Mesendoderm (in vitro differentiated cells): ENCODE measurements at places on chromosomes 2 and 18.

DNA sequence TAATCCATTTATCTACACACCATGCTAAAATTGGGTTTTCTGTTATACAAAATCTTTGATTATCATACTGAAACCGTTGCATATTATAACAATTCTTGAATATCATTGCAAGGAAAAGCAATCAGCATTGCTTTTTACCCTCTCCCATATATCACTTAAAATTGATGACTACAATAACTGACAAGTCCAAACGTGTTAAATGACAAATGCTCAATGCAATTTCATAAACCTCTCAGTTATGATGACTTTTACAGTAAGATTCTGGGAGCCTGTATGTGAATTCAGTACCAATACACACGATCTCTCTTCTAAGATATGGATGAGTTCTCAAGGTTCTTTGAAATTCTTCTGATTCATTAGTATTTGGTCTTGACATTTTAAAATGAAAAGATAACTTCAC lies 368.5 kb upstream of the TRIB2 start:
- DNase-seq: no peak

DNA sequence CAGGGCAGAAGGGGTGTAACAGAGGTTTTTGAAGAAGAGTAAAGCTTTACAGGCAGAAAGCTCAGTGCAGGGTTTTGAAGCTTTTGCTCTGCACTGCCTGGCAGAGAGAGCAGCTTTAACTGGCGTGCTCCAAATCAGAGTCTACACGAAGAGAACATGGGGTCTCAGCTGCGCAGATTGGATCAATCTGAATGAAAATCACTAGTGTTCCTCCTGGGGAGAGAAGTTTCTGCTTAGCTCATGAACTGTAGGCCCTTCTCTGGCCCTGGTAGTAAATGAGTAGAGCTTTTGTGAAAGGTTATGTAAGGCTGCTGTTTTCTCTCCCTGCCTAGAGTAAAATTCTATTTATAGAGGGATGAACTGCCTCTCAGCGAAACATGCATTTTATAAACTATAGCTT lies 13.6 kb downstream of the DCC start:
- DNase-seq: no peak

GRCh38 chr2:206084870-206085741 lies 868 bp downstream of the INO80D start:
- DNase-seq: peak; percentile 37

GRCh38 chr2:233033672-233034071 lies 1.2 kb downstream of the NEU2 start:
- no peak for DNase-seq

GRCh38 chr2:22998359-22998758 lies 386.6 kb upstream of the KLHL29 start:
- DNase-seq: no peak

- DNase-seq: no peak
Observed at GRCh38 chr2:216754336-216754735, 59.0 kb upstream of the IGFBP5 start.

- peak; percentile 77 for DNase-seq
Observed at GRCh38 chr2:204665207-204665606, 119.9 kb downstream of the PARD3B start.

DNA sequence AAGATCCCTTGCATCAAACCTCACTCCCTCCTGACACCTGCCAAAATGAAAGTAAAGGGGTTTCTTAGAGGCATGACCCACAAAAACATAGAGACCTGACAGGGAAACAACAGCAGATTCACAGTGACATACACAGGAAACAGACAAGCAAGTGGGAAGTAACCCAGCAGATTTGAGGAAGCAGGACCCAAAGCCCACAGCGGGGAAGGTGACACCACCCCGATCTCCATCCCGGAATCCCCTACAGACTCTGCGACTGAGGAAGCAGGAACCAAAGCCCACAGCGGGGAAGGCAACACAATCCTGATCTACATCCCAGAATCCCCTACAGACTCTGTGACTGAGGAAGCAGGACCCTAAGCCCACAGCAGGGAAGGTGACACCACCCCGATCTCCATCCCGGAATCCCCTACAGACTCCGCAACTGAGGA lies 21.6 kb downstream of the CIB4 start:
- DNase-seq: no peak

- DNase-seq: no peak
Observed at GRCh38 chr2:68717305-68717661, 17.3 kb upstream of the ARHGAP25 start.

GRCh38 chr2:85437488-85438200 lies 19.1 kb downstream of the SH2D6 start:
- peak; percentile 79 for DNase-seq

DNA sequence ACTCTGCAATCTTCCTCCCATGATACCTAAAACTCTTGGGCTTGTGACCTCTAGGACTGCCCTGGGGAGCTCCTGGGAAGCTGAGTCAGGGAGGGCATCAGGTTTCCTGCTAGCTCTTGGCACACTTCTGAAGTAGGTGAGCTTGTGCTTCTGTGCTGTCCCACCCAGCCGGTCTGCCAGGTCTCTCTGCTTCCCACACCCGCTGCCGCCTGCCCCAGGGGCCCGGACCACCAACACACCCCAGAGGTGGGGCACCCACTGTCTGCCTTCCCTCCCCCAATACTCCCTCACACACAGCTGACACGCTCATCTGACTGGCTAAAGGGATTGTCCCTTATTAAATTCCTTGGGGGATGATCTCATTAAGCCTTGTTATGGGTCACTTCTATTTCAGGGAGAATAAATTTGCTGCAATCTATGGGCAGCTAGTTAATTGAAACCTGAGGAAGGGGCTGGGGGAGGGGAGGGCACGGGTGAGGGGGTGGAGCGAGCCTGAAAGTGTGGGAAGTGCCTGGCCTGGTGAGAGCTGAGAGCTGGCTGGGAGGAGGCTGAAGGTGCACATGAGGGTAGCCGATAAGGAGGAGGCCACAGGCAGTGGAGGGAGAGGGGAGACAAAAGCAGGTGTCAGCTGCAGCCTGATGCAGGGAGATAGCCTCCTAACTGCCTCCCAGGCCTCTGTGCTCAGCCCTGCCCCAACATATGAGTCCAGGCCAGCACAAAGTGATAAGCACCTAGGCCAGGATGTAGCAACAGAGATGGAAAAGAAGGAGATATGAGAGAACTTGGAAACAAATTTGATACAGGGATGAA lies 48.8 kb downstream of the HAUS1 start:
- peak; percentile 62 for DNase-seq

GRCh38 chr2:10331027-10331701 lies 28.5 kb downstream of the HPCAL1 start:
- peak; percentile 73 for DNase-seq

DNA sequence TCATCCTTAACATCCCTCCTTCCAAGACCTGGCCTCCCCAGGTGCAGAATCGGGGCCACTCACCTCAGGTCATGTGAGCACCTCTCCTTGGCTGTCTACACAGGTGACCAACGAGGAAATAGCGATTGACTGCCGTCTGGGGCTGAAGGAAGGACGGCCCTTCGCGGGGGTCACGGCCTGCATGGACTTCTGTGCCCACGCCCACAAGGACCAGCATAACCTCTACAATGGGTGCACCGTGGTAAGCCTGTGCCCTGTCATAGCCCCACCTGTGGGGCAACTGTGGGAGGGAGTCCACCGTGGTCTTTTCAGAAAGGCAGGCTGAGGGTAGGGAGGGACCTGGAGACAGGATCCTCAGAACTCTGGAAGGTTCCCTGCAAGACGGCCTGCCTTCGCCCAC lies 54.3 kb downstream of the BOLA3 start:
- no peak for DNase-seq

DNA sequence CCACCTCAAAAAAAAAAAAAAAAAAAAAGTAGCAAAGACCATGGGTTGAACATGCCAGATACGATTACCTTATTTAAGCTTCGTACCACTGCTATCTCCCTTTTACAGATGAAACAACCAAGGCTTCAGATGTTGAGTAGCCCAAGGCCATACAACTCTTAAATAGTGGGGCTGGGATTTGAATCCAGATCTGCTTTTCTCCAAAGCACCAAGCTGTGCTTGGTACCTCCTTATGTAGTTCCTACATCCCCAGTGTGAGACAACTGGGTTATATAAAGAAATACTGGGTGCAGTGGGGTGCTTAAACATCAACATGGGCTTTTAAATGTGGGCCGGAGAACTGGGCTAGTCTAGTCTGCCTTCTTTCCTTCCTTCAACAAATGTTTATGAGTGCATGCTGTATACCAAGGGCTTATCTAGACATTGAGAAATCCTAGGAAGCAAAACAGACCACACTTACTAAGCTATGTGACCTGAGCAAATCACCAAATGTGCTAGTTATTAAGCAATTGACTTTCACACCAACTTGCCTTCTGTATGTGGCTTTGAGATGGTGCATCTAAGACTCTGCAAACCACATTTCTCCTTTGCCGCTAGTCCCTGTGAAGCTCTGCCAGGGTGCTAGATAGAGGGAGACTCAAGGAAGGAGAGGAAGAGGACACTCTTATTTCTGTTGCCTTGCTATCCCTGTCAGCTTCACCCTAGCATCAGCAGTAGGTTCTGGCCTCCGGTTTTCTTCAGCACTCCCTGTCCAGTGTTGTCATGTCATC lies 206.8 kb upstream of the FBXO11 start:
- peak; percentile 6 for DNase-seq

DNA sequence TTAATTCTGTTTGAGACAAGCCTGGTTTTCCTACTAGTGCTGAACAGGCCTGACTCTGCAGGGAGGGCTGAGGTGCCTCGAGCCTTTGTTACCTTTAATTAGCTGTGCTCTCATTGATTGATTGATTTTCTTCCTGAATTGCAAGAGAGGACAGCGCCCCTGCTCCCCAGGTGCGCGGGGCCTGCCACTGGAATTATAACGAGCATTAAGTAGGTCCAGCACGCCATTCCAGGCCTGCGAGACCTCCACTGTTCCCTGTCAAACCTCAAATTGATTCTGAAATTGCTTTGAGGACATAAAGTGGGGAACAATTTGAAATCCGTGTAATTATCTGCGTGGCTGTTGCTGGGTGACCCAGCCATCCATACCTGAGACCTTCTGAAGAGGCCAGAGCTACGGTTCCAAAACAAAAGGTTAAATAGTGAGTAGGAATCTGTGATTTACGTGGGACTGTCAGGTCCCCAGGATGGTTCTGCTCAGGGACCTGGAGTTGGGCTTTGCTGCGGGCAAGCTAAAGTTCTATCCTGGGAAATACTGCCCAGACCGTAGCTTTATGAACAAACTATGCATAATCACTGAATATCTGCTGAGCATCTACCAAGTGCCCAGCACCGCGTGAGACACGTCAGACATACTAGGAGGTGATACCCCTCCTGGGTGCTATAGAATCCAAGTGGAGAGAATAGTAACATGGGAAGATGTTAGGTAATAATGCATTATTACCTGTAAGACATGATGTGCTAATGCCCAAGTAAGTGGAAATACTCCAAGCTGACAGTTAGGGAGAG lies 104.1 kb downstream of the ZBTB7C start:
- no peak for DNase-seq

- no peak for DNase-seq
Observed at GRCh38 chr2:24743924-24744323, 49.3 kb downstream of the PTRHD1 start.

GRCh38 chr2:64211276-64211921 lies 67.2 kb upstream of the PELI1 start:
- no peak for DNase-seq
